Activated CD4-positive, alpha-beta T cell treated with anti-CD3 and anti-CD28 coated beads, Interleukin-2, Interleukin-6, amounts not matched to agents 100 ng/mL and 50 ng/mL, durations not matched to agents 16 hours and 8 hours (primary cell): ENCODE measurements at places on chromosomes 6 and 20.

- no peak for DNase-seq
These were observed 1.2 kb downstream of the ENTPD6 start for GRCh38 chr20:25196786-25197120.

DNA sequence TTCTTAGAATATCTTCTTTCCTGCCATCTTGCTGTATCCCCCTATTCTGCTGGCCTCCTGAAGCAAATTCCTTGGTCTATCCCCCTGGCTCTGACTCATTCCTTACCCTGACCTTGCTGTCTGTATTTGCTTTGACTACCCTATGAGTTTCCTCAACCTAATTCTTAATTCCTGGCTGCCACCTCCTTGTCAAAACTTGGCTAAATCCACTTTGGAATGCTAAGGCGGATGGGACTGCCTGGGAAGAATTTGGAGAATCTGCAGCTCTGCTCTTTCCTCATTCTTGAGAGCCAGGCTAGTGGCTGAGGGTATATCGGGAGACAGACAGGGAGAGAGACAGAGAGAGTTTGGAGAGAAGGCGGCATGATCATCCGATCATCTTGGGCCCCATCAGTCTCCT lies 24.4 kb downstream of the CAP2 start:
- no peak for DNase-seq

DNA sequence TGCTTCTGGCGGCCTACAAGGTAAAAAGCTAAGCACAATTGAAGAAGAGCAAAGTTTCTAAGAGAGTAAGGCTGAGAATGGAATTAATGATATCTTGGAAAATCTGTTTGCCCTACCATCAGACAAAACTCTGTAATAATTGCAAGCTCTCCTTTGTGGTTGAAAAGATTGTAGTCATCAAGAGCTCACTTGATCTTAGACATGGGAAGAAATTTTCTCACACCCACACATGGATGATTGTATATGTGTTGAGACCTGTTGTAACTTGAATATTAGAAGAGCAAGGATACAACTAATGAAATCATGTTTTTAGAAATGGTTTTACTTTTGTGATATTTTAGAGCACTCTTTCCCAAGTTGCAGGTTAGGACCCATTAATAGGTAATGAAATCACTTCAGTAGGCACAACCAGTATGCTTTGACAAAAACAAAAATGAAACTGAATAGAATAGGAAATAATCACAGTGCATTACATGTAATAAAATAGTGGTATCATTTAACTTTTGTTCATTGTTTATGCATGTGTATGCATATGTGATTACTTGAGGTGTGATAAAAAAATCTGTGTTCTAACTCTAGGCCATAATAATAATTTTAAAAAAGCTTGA lies 14.0 kb downstream of the DCBLD1 start:
- no peak for DNase-seq

DNA sequence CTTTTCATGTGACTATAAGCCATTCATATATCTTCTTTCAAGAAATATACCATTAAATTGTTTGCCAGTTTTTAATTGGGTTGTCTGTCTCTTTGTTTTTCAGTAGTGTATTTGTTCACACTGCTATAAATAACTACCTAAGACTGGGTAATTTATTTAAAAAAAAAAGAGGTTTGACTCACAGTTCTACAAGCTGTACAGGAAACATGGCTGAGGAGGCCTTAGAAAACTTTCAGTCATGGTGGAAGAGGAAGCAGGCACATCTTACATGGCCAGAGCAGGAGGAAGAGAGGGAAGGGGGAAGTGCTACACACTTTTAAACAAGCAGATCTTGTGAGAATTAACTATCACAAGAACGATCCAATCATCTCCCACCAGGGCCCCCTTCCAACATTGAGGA lies 255.3 kb downstream of the EPM2A start:
- DNase-seq = no peak

GRCh38 chr20:16123623-16124022 lies 449.6 kb downstream of the KIF16B start:
- no peak for DNase-seq

GRCh38 chr6:45419571-45420082 lies 41.9 kb upstream of the SUPT3H start:
- peak; percentile 77 for DNase-seq

DNA sequence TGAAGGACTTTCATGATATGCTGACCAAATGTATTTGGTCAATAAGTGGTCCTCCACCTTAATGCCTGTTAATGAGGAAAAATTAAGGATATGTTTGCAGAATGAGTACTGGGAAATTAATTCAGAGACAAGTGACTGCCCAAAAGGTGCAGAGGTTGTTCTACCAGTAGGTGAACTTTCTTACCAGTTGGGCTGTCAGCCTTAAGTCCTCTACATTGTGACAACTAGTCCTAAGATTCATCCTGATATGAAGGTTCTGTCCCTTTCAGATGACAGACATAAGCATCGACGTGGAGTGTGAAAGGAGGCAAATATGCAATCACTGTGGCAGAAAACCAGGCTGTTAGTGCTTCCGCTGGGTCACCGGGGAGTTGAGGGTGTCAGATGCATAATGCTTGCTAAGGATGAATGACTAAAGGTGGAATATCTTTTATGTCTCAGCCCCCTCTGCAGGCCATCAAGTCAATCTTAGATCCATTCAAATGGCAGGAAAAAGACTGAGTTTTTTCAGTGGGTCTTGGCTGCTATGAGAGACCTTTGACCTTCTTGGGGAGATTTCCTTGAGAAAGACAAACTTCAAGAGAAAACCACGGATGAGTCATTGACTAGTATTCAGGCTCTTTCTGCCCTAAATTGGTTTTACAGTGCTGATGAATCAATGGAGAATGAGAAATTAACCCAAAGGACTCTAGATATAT lies 226.0 kb downstream of the TPBG start:
- DNase-seq = peak; percentile 3

DNA sequence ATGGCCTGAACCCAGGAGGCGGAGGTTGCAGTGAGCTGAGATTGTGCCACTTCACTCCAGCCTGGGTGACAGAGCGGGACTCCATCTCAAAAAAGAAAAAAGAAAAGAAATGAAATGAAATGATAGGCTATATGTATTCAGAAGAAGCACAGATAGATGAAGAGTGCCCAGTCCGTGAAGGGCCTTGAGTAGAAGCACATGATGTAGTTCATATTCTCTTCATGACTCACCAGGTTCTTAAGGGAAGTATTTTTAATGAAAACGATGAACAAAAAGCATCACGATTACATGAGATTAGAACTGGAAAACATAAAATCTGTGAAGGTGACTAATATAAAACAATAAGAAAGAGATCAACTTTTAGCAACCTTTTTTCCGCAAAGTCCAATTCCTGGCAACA lies 29.8 kb downstream of the TPD52L1 start:
- DNase-seq = no peak

DNA sequence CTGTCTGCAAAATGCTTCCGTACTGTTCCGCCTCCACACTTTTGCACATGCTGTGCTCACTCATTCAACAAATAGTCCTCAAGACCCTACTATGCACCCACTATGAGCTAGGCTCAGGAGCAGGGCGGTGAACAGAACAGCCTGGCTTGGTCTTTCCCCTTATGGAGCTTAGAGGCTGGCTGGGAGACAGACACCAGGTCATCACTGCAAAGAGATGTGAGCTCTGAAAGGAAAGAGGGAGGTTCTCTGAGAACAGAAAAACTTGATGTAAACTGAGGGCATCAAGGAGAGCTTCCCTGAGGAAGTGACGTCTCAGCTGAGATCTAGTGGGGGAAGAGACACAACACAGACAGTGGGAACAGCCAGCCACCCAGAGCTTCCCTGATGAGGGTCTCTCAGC lies 31.0 kb upstream of the TGM2 start:
- DNase-seq = no peak

GRCh38 chr6:159815410-159815809 lies 15.3 kb downstream of the PNLDC1 start:
- DNase-seq = no peak

DNA sequence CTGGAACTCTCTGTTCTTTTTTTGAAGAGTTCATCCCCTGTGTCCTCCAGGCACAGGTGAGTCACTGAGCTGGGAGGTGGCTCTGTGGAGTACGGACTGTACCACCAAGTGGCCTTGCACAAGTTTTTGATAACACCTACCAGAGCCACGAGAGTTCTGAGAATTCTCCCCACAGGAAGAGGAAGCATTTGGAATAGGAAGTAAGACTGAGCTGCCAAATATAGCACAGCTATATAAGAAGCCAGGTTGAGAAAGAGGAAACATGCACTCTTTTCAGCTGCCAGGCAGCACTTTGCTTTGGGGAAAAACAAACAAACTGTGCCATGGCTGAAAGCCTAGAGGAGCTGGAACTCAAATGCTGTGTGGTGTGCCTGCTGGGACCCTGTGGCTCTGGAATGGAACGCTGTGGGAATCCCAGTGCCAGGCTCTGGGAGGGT lies 70.8 kb upstream of the RIPOR2 start:
- peak; percentile 78 for DNase-seq
